CD4-positive, alpha-beta T cell treated with Interleukin-6 at 100 ng/mL for 8 hours (primary cell): ENCODE measurements at places on chromosomes 6 and 20.
A peak's percentile ranks its signal among the peaks of the same experiment; 100 is the strongest.

DNA sequence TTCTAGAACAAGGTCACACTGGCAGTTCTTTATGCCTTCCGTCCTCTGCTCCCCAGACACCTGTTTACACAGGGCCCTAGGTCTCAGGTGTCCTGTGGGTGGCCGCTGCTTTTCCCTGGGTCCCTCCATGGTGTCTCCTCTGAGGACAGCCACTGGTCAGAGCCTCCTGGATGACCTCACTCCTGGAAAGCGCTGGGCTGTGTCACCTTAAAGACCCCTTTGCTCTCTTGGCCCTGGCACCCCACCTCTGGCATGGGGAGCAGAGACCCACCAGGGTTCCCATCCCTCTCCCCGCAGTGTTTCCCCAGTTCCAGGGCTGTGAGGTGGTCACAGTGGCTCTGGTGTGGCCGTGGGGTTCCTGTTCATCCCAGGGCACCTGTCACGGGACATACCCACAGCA, 33.9 kb downstream of the NTSR1 start:
- DNase-seq: no peak

GRCh38 chr6:150394053-150394898, 25.5 kb downstream of the IYD start:
- DNase-seq: no peak

- no peak for DNase-seq
Measured at GRCh38 chr6:157587127-157587926, 206.3 kb downstream of the ZDHHC14 start.

GRCh38 chr6:10391299-10391630, 23.6 kb downstream of the TFAP2A start:
- DNase-seq: no peak

- no peak for DNase-seq
Measured at GRCh38 chr6:28433119-28433518, 10.2 kb downstream of the ZSCAN23 start.

DNA sequence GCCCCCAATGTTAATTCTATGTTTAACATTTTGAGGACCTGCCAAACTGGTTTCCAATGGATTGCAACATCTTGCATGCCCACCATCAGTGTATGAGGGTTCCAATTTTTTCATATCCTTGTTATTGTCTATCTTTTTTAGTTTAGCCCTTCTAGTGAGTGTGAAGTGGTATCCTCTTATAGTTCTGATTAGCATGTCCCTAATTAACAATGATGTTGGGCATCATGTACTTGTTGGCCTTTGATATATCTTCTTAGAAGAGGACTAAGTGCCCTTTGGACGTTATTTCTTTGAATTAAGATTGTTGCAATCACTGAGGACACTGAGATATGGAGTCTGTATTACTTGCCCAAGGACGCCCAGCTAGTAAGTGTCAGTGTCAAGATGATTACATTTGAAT, 22.3 kb downstream of the GCNT2 start:
- no peak for DNase-seq

- no peak for DNase-seq
Measured at GRCh38 chr6:151284548-151285017, 44.8 kb downstream of the AKAP12 start.

GRCh38 chr6:137798261-137798660, 68.8 kb upstream of the TNFAIP3 start:
- DNase-seq: no peak

DNA sequence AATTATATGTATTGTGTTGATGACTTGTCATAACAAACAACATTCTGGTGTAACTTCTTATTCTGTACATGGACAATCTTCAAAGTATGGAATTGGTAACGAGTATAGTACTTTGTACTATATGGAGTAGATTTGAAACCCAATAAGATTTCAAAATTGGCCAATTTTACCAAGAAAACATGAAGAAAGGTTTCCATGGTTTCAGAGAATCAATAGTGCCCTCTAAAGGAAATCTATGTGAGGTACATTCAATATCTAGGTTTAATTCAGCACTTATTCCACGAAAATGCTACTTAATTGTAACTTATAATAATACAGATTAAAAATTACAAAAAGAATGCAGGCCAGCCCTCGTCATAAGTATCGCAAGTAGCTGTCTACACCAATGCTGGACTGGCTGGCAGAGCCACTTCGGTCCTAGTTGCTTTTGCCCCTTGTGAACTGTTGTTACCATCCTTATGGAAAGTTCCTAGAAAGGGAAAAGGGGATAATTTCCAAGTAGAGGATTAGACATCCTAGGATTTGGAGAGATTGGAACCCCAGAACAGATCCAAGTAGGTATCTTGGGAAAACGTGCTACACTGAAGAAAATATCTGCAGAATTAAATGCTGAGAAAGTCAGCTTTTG, 70.9 kb downstream of the LCA5 start:
- DNase-seq: no peak

DNA sequence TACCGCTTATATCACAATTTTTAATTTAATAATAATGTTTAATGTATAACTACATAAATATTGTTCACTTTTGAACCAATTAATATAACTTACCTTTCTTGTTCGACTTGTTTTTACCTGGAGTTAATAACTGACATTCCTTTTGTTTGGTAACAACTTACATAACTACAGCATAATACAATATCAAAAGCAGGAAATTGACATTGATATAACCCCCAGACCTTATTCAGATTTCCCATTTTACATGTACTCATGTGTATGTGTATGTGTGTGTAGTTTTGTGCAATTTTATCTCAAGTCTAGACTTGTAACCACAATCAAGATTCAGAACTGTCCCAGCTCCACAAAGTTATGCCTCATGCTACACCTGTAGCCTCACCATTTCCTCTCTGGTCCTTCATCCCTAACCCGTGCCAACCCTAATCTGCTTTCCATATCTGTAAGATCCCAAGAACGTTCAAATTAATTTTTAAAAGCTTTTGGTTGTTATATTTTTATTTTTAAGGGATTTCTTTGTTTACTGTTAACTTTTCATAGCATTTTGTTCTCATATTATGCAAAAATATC, 190.6 kb downstream of the MANEA start:
- no peak for DNase-seq

- DNase-seq: no peak
Measured at GRCh38 chr6:138310294-138310693, 67.4 kb upstream of the SMIM28 start.

DNA sequence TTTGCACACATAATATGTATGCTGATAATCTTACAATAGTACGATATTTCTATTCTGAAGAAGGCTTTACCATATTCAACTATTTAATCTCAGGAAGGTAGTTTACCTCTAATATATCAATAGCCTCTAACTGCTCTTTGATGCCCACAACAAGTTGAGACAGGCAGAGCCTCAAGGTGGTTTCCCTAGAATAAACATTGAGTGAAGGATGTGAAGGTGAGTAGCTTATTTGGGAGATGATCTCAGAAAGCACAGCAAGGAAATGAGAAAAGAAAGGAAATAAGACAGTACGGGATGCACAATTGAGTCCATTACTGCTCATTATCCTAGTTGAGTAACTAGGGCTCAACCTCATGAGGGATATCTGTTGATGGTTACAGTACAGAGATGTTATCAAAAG, 638.4 kb downstream of the MAFB start:
- DNase-seq: no peak

DNA sequence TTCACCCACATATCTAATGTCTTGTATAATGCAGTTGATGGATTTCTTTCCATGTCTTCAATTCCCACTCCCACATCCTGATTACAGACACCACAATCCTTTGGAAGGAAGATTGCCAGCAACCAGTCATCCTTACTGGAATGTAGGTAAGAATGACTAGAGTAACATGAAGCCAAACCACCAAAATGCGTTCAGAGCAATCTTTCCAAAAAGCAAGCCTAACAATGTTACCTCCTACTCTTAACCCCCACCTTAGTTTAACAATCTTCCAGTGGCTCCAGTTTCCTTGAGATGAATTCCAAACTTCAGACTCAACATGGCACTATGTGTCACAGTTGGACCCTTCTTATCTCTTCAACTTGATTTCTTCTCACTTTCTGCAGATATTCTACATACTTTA, 685.6 kb downstream of the DOK5 start:
- no peak for DNase-seq

GRCh38 chr20:44010162-44010704, 95.6 kb downstream of the TOX2 start:
- DNase-seq: no peak

GRCh38 chr20:46396052-46396740, 10.2 kb downstream of the ELMO2 start:
- DNase-seq: no peak

GRCh38 chr20:47273591-47274235, 82.8 kb downstream of the ZMYND8 start:
- DNase-seq: no peak

DNA sequence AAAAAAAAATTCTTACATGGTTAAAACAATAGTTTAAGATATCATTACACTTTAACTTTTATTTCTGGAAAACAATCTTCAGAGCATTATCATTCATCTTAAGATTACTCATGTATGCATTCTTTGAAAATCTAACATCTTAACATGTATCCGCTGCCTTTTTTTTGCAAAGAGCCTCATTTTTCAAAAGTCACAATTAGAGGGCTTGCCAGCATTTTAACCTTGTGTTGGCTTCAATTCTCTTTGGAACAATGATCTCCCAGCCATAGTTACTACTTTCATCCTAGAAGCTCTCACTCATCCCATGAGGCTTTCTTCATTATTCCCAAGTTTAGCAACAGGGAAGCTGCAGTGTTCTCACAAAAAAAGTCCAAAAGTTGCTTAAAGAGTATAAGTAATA, 330.8 kb downstream of the BCKDHB start:
- no peak for DNase-seq

GRCh38 chr6:30194797-30195690, 18.2 kb downstream of the TRIM26 start:
- DNase-seq: no peak

DNA sequence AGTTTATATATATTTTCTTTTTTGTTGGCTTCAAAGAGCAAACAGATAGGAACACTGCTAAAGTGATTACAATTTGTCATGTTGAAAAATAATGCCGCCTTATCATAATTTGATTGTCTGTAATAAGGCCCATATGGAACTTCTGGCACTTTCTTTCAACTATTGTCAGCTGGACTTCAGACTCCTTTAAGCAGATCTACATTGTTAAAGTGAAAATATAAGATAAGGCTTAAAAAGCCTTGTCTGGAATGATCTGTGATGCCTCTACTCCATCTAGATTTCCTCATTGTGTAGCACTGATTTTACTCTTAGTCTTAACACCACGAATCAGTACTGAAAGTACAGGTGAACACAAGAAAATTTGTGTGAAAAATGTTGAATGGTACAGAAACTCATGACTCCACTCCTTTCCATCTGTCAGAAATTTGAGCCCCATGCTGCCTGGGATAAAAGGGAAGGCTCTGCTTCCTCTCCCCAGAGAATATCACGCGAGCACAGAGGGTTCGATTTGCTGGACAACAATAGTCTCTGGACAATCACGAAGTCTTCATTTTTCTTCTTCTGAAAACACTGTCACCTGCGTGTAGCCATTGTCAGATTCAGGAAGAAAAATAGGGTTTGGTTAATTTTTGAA, 56.0 kb downstream of the BCAS1 start:
- no peak for DNase-seq

DNA sequence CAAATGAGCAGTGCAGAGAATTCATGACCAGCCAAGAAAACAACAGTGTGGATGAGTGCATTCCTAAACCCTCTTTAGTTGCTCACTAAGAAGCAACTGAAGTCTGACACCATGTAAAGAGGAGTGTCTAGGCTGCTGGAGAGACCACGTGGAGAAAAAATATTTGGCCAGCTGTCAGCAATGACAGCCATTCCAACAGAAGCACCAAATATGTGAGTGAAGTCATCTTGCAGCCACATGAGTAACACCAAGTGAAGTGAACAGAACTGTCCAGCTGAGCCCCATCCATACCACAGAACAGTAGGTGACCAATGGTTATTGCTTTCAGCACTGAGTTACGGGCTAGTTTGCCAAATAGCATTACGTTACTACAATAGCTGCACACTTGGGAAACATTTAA, 89.4 kb downstream of the TBXT start:
- no peak for DNase-seq

DNA sequence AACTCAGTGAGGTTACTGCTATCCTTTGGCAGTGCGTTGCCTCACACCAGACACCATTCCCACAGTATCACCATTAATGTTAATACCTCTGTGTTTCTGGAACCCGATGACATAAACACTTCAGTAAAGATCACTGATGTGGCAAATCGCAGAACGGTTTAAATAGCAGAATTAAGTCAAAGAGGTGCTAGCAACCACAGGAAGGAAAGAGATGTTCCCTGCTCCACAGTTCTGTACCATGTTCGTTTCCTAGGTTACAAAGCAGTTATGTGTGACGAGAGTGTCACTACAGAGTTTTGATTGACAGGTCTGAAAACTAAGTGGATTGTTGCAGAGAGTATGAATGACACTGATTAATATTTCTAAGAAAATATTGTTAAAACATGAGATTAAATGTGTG, 272.3 kb downstream of the KHDRBS2 start:
- DNase-seq: no peak

DNA sequence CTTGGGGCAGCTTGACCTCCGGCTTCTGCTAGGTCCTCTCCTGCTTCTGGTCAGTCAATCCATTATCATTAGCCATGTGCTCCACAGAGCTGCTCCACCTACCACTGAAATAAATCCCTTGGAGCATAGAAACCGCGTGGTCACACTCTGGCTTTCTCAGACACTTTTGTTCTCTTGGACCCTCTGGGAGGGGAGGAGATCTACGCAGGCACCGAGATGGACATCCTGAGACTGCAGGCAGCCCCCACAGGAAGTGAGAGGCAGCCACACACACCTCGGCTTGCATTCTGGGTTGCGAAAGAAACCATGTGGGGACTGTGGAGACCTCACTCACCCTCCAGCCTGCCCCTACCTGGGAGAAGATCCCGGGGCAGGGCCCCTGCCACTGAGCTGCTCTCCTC, 79.5 kb downstream of the FYN start:
- peak; percentile 52 for DNase-seq

- DNase-seq: no peak
Measured at GRCh38 chr6:56551409-56552120, 91.1 kb downstream of the DST start.

- DNase-seq: no peak
Measured at GRCh38 chr6:7161845-7162244, 54.1 kb downstream of the RREB1 start.

GRCh38 chr6:19269341-19269898, 567.8 kb upstream of the ID4 start:
- no peak for DNase-seq

GRCh38 chr6:42766163-42766670, 15.6 kb upstream of the BICRAL start:
- DNase-seq: no peak

- DNase-seq: no peak
Measured at GRCh38 chr20:37190354-37191112, 11.2 kb upstream of the MROH8 start.

DNA sequence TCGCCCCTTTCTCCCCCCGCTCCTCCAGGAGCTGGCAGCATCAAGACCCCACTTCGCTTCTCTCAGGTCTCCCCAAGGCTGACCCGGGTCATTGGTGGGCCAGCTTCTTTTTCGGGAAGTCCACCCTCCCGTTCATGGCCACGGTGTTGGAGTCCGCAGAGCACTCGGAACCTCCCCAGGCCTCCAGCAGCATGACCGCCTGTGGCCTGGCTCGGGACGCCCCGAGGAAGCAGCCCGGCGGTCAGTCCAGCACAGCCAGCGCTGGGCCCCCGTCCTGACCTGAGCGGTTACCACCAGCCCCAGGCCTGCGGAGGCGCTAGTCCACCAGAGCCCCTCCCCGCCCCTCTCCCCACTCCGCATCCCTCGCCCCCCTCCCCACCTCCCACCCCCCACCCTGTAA, 1.0 kb downstream of the PPDPF start:
- DNase-seq: no peak
